ENCODE measurements at places on chromosomes 3 and 15.

DNA sequence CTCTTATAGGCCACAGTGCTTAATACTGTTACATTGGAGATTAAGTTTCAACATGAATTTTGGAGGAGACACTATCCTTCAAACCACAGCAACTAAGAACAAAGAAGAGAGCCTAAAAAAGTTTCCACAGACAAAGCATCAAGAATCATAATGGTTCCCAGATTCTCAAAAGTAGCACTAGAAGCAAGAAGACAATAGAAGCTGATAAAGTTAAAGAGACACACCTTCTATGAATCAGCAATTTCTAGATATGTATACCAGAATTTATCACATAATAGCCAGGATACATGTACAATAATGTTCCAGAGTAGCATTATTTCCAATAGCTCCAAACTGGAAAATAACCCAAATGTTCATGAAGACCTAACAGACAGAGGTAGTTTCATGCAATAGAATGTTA lies 12.2 kb downstream of the NKIRAS1 start:
- DNase-seq = no peak

DNA sequence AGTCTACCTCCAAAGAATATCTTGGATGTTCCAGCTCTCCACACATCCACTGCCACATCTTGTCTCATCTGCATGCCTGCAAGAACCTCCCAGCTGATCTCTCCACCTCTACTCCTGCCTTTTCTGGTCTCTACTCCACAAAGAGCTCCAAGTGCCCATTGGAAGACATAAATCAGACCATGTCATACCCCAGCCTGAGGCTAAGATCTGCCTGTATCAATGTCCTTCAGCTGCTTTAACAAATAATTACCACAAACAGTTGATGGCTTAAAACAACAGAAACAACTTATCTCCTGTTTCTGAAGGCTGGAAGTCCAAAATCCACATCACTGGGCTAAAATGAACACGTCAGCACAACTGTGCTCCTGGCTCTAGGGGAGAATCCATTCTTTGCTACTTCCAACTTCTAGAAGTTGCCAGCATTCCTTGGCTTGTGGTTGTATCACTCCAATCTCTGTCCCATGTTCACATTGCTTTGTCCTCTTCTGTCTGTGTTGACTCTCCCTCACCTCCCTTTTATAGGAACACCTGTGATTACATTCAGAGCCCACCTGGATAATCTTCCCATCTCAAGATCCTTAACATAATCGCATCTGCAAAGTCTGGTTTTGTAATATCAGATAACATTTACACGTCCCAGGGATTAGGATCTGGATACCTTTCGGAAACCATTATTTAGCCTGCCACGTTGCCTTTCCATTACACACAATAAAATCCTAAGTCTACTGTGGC lies 17.0 kb upstream of the LMCD1 start:
- DNase-seq = no peak

DNA sequence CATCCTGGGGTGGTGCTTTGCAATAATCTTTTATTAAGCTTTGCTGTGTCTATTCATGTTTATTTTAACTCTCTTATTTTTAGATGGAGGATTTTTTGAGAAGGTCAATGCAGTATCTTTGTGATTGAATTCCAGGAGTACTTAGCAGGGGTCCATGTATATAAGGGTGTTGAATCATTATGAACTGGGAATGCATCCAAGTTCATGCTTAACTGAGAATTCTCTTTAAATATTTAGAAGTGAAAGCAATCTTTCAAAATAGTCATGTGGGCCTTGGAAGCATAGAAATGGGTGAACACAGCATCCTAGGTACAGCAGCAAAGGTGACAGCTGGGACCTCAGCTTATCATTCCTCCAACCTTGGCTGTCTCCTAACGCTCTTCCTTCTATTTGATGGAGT lies 27.3 kb downstream of the SPTSSB start:
- DNase-seq = no peak

GRCh38 chr3:38008971-38009580 lies 18.5 kb downstream of the VILL start:
- no peak for DNase-seq

GRCh38 chr3:119296727-119297122 lies 2.5 kb downstream of the ARHGAP31 start:
- no peak for DNase-seq

DNA sequence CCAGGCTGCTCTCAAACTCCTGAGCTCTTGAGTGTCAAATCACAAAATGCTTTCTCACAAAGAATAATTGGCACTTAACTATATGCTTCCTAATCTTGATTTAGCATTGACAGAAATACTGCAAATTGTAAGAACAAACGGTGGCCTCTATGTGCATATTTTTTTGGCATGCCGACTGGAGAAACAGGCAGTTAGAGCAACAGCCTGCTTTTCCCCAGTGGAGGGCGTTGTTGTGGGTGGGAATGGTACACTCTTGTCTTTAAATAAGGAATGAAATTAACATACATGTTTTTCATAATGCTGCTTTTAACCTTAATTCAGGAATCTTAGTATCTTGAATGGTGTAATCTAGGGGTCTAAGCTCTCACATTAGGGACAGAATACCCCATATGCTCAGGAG lies 31.1 kb upstream of the SV2B start:
- DNase-seq = no peak

GRCh38 chr15:65839354-65839901 lies 29.9 kb upstream of the RAB11A start:
- no peak for DNase-seq

DNA sequence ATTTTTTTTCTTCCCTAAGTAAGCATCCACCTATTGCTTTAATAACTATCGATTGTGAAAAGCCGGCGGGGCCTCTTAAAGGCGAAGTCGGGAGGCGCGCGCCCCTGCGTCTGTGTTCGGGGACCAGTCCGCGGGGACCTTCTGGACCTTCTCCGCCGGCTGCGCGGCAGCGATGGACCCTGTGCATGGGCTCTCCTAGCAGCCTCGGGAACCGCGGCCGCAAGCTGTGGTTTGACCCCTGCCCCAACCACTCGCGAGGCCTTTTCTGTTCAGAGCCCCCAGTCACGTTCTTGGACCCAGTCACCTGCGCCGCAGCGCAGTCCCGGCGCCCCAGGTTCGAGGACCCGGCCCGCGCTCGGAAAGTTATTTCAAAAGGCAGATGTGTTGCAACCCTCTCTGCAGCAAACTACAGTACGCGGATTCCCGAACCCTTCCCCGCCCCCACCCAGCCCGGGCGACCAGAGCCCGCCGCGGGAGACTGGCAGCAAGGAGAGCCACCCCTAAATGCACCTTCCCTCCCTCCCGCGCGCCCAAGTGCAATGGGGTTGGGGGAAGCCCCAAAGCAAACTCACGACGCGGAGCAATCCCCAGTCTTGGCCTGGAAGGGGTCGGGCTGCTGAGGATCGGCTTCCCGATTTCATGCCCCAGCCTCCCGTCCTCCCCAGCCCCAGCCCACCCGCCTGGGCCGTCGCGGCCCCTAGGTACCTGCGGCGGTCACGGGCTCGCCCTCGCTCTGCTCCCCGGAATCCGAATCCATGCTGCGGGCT lies 684 bp downstream of the TNFAIP8L3 start:
- DNase-seq = no peak

GRCh38 chr3:121545049-121545573 lies 677 bp downstream of the POLQ start:
- no peak for DNase-seq

GRCh38 chr3:112508261-112508660 lies 9.0 kb upstream of the BTLA start:
- no peak for DNase-seq

- DNase-seq = no peak
These were observed 3.6 kb upstream of the RAB6B start for GRCh38 chr3:133899311-133899710.

DNA sequence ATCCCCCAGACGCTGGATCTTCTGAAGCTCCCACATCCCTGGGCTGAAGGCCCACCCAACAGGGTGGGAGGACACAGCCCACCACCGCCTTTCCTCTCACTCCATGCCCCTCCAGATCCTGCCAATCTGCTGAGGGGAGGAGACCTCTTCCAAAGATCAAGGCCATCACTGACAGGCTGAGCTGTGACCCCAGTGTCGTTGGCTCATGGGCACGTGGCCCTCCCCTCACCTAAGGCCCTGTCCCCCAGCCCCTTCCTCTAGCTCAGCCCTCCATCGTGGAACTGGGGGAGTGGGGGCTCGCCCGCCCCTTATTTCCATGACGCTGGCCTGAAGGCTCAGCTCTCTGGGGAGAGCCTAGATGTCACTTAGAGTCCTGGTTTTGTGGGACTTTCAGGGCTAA lies 10.4 kb downstream of the C3orf18 start:
- no peak for DNase-seq

DNA sequence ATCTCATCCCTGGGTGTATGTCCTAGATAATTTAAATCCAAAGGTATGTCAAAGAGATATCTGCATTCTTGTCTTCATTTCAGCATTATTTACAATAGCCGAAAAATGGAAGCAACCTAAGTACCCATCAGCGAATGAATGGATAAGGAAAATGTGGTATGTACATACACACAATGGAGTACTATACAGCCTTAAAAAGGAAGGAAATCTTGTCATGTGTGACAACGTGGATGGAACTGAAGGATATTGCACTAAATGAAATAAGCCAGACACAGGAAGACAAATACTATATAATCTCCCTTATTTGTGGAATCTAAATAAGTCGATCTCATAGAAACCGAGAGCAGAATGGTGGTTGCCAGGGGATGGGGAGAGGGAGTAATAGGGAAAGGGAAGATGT lies 16.8 kb upstream of the MGLL start:
- DNase-seq = no peak

GRCh38 chr3:10694179-10694578 lies 121.8 kb upstream of the SLC6A11 start:
- no peak for DNase-seq

- no peak for DNase-seq
These were observed at the start of gene CPEB1 for GRCh38 chr15:82647045-82647834. Gene CPEB1, minus strand, starts transcription at chr15:82647363. Its CDS starts 18,904 bp downstream, at chr15:82628459.

GRCh38 chr3:53402326-53402725 lies 55.0 kb upstream of the DCP1A start:
- no peak for DNase-seq

- DNase-seq = peak; percentile 48
These were observed 93.8 kb downstream of the FRMD5 start for GRCh38 chr15:44101286-44101685.

DNA sequence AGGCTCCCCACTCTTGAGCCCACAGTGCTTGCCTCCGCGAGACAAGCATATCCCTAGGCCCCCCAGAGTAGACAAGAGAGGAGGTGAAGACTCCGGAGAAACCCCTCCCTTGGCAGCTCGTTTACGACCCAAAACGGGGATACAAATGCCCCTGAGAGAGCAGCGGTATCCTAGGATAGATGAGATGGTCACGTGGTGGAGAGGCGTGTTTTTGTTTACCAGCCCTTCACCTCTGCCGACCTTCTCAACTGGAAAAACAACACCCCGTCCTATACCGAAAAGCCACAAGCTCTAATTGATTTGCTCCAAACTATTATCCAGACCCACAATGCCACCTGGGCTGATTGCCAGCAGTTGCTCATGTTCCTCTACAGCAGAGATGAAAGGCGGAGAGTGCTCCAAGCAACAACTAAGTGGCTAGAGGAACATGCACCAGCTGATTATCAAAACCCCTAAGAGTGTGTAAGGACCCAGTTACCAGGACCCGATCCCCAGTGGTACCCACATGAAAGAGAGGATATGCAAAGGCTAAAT lies 99.5 kb upstream of the OSBPL11 start:
- DNase-seq = no peak

- peak; percentile 5 for DNase-seq
These were observed 591.5 kb downstream of the ZNF385D start for GRCh38 chr3:21159543-21159906.

DNA sequence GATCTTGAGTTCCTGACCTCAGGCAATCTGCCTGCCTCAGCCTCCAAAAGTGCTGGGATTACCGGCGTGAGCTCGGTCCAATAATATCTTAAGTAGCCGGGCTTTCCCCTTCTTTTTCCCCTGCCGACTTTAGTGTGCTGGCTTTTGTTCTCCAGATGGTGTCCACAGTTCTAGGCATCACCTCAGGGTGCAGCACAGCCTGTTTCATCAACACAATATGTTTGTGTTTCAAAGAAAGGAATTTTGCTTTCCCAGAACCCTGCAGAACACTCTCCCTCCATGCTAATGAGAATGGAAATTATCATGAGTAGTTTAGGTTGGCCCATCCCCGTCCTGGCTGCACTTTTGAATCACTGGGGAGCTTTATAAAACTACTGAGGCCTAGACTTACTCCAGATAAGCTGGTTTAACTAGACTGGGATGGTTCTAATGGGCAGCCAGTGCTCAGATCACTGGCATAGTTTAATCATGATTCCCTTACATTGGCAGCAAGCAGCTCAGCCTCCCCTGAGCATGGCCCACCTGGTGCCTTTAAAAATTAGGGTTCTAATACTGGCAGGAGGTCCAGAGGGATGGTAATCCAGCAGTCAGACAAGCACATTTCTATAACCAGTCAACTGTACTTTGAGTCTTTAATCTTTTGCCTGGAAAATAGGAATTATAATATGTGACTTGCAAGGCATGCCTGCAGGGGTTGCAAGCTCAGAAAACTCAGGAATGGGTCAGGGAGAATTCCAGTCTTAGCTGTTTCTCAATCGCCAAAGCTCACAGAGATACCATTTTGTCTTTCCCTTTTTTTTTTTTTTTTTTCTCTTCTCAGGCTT lies 127.6 kb upstream of the RASGRP1 start:
- DNase-seq = no peak

DNA sequence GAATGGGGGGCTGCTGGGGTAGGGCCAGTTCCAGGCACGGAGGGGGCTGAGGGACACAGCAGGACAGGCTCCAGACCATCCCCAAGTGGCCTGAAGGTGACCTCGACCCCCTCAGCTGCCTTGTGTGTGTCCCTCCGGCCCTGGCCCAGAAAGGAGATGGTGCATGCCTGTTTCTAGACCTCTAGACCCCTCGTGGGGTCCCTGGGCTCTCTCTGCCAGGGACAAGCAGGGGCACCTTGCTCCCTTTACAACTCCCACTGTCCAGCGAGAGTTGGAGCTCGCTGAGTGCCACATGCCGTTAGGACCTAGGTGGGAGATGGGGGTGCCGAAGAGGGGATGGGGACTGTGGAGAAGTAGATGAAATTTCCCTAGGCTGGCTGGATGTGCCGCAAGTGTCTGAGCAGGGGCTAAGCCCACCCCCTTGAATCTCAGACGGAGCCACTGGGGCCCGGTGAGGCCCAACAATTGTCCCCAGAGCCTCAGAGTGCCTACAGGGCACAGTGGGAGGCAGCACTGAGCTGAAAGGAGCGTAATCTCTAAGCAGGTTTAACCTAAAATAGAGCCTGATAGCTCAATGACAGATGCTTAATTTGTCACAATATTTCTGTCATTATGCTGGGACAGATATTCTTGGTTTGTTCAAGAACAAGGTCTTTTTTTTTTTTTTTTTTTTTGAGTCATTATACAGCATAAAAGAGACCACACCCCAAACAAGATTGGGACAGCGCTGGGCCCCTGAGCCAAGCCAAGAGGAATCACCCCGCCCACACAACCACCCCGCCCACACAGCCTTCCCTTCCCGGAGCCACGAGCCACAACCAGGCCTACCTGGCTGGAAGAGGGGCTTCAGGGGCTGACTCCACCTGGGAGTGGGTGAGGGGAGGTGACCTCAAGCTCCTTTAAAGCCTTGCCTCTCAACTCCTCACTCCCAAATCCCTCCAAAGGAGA lies 23.6 kb upstream of the KLF13 start:
- no peak for DNase-seq

- no peak for DNase-seq
These were observed 45.1 kb downstream of the ZDHHC3 start for GRCh38 chr3:44930911-44931310.

GRCh38 chr3:61853912-61854311 lies 292.5 kb downstream of the PTPRG start:
- DNase-seq = no peak

- DNase-seq = no peak
These were observed 18.4 kb upstream of the ZBTB47 start for GRCh38 chr3:42635111-42635510.

GRCh38 chr3:153574445-153574844 lies 412.4 kb downstream of the RAP2B start:
- peak; percentile 6 for DNase-seq
